NCI-H526 treated with DMSO at 0.1 percent for 48 hours (cell line): ENCODE measurements at places on chromosomes 7 and 10.

DNA sequence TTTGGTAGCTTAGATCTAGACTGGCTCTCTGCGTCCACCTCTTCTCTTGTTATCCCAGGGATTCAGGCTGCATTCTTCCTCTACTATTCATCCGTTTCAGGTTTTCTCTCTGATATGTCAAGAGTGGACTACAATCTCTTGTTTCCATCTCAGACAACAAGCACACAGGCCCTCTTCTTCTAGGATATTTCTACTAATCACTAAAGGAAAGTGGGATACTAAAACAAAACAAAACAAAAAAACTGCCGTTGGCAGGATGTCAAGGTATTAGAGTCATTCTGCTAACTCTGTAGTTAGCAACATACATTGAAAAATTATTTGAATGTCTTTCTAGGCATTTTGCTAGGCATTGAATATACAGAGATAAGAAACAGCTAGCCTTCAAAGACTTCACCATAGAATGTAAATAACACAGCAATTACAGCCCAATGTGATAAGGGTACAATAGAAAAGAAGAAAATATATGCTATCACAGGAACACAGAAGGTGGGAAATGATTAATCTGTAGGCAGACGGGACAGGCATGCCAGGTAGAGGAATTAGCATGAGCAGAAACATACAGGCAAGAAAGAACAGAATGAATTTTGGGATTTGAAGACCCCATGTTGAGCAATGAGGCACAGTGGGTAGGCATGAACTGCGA is 210.5 kb downstream of the CSTF2T start:
- DNase-seq: no peak

- DNase-seq: no peak
Observed at GRCh38 chr10:30742471-30742870, 112.9 kb upstream of the LYZL2 start.

GRCh38 chr7:136998495-136998894 is 130.0 kb downstream of the CHRM2 start:
- no peak for DNase-seq

- no peak for DNase-seq
Observed at GRCh38 chr10:22427101-22427500, 81.8 kb downstream of the SPAG6 start.

GRCh38 chr10:119755446-119755845 is 29.6 kb downstream of the INPP5F start:
- DNase-seq: no peak
